ENCODE measurements at places on chromosomes 7 and 10. TPM values are rescaled to one million over a fixed set of nuclear protein-coding genes. Genes with fewer than 3 reads are reported as not detected.

DNA sequence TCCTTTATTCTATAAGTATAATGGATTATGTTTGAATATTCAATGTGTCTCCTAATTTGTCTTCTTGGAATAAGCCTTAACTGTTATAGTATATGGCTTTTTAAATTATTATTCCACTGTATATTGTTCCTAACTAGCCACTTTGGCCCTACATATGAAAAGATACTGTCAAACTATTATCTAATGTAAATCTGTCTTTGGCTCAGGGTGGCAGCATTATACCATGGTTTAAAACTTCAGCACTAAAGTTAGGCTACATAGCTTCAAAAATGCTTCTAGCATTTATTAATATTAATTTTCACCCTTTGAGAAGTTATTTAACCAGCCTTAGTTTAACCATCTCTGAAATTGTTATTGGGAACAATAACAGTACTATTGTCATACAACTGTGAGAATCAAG is 543.1 kb upstream of the MBL2 start:
- no peaks in the 10 kb centered on the region for H3K36me3 ChIP-seq
- DNase-seq: no peak
- no peaks in the 10 kb centered on the region for H3K27me3 ChIP-seq
- no peaks in the 10 kb centered on the region for H3K4me1 ChIP-seq
- no peak overlapping the region for H3K27ac ChIP-seq

CPEB3 gene
- 5.7 TPM for total RNA-seq

- DNase-seq: no peak
- H3K4me1 ChIP-seq: no peaks in the 10 kb centered on the region
- H3K27ac ChIP-seq: no peak overlapping the region
- H3K36me3 ChIP-seq: no peaks in the 10 kb centered on the region
- H3K4me3 ChIP-seq: no peak overlapping the region
- H3K27me3 ChIP-seq: no peaks in the 10 kb centered on the region
These were observed 195.7 kb downstream of the CACNA2D1 start for GRCh38 chr7:82247814-82248433.

DNA sequence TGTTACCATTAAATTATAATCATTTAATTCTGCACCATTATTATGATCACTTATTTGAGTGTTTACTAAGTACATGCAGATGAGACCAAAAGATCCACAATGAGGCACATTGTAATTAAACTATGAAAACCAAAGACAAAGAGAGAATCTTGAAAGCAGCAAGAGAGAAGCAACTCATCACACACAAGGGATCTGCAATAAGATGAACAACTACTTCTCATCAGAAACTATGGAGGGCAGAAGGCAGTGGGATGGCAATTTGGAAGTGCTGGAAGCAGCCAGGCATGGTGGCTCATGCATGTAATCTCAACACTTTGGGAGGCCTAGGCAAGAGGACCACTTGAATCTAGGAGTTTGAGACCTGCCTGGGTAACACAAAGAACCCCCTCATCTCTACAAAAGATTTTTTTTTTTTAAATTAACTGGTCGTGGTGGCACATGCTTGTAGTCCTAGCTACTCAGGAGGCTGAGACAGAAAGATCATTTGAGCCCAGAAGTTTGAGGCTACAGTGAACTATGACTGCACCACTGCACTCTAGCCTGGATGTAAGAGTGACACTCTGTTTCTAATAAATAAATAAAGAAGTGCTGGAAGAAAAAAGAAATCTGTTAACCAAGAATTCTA is 47.7 kb downstream of the CDK6 start:
- H3K27me3 ChIP-seq: no peaks in the 10 kb centered on the region
- no peaks in the 10 kb centered on the region for H3K36me3 ChIP-seq
- DNase-seq: no peak
- peaks cover 3% of the 10 kb centered on the region for H3K4me1 ChIP-seq

DNA sequence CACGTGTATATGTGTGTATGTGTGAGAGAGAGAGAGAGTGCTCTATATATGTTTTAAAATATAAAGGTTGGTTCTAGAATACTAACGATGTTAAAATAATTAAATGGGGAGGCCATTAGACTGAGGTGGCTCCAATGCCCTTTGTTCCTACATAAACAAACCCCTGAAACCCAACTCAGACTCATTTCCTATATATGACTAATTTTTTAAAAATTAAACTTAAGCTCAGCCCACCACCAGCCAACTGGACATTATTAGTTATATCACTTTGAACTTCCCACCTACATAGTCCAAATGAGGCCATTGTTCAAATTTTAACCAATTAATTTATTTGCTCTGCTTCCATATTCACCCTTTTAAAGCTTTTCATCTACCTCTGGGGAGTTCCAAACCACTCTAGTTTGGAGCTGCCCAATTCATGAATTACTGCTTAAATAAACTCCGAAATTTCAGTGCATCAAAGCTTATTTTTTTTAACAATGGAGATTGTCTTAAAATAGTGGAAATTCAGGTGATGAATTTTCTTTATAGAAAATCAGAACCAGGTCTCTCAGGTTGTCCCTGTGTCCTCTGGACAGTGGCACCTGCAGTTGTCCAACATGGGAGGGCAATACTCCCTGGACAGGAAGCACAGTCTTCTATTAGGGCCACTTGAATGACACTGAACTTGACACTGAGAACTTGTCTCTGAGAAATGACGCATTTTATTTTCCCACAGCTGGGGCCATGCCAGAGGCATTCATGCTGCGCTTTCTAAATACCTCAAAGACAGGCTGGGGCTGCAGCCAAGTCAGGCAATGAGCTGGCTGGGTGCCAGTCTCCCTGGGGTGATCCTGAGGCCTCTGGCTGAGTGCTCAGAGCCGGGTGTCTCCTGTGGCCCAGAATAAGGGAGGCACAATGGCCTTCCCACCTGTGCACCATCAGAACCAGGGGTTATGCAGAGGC is 109.5 kb upstream of the TMEM72 start:
- no peaks in the 10 kb centered on the region for H3K27me3 ChIP-seq
- no peaks in the 10 kb centered on the region for H3K4me1 ChIP-seq
- H3K4me3 ChIP-seq: no peak overlapping the region
- no peaks in the 10 kb centered on the region for H3K36me3 ChIP-seq

- no peak for DNase-seq
- H3K27ac ChIP-seq: no peak overlapping the region
- no peak overlapping the region for H3K4me3 ChIP-seq
- no peaks in the 10 kb centered on the region for H3K27me3 ChIP-seq
- H3K36me3 ChIP-seq: no peaks in the 10 kb centered on the region
These were observed 188.4 kb downstream of the DGKI start for GRCh38 chr7:137658190-137658900.

NCF1 gene
- total RNA-seq: 32.8 TPM

AKR1C8 gene
- total RNA-seq: 0.55 TPM

DGKB gene
- total RNA-seq: not detected

NUTM2A gene
- 2.9 TPM for total RNA-seq

DNA sequence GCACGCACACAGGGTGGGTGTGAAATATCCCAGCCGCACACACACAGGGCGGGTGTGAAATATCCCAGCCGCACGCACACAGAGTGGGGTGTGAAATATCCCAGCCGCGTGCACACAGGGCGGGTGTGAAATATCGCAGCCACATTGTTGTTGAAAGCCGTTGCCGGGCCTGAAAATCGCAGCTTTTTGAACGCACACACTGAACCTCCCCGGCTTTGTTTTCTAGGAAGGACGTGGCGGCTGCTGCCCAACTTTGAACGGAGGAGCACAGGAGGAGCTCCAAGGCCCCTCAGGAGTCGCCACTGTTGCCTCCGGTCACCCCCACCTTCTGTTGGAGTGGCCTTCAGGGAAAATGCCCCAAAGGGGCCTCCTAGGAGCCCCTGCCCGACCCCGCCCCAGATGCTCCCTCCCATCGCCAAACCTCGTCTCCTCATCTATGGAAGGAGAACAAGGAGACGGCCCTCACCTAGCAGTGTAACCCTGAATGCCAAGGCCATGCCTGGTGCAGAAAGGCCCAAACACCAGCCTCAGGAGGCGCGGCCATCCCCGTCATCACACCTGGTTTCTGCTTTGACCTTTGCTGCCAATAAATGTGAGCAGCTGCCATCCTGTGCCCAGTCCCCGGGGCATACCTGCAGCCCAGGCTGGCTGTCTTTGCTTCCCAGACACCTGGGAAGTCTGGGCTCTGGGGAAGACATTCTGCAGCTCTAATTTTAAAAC is 318.6 kb downstream of the PTPRN2 start:
- H3K27ac ChIP-seq: no peak overlapping the region
- H3K4me3 ChIP-seq: no peak overlapping the region
- H3K36me3 ChIP-seq: no peaks in the 10 kb centered on the region

DNA sequence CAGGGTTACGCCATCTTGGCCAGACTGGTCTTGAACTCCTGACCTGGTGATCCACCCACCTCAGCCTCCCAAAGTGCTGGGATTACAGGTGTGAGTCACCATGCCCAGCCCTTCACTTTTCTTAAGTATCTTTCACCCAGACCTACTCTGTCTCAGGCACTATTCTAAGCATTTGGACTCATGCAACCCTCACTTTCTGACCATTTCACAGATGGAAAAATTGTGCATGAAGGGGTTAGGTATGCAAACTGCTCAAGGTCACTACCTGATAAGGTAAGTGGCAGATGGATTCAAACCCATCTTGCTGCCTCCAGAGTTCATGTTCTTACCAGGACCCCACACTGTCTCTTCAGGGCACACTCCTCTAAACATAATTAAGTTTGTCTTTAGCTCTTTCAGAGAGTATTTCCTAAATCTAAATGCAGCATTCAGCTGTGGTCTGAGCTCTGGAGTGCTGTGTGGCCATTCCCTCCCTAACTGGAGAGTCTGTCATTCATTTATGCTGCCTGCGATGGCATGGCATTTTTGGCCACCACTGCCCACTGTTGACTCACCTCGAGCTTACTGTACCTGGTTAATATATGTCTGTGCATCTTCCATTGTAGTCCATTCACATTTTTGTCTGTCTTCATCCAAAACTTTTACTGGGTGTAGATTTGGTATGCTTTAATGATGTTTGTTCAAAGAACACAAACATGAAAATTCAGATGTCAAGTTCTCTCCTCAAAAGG is 88.4 kb downstream of the CCDC71L start:
- no peak overlapping the region for H3K4me3 ChIP-seq
- no peak for DNase-seq
- no peaks in the 10 kb centered on the region for H3K36me3 ChIP-seq
- H3K27me3 ChIP-seq: no peaks in the 10 kb centered on the region
- no peak overlapping the region for H3K27ac ChIP-seq

DNA sequence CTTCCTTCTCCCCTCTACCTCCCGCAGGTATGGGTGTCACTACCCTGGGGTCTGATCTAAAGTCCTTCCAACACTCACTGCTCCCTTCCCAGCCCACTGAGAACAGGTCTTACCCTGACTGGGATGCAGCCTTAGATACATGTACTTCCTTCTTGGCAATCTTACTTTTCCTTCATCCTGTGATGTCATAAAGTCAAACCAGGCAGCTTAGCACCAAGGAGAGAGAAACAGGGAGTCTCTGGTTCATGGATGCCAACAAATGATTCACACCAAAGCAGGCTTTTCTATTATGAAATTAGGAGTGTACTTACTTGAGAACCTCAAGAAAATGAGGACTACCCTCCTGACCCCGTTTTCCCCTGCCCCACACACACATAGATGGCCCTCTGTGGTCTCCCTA is 111.0 kb upstream of the KMT2E start:
- H3K4me1 ChIP-seq: no peaks in the 10 kb centered on the region
- H3K36me3 ChIP-seq: no peaks in the 10 kb centered on the region
- H3K27ac ChIP-seq: no peak overlapping the region
- no peak overlapping the region for H3K4me3 ChIP-seq

- peaks cover 20% of the 10 kb centered on the region for H3K4me1 ChIP-seq
- H3K27me3 ChIP-seq: peaks cover 93% of the 10 kb centered on the region
- H3K36me3 ChIP-seq: no peaks in the 10 kb centered on the region
- peak; percentile 39 for DNase-seq
- H3K4me3 ChIP-seq: no peak overlapping the region
These were observed 3.5 kb upstream of the EN2 start for GRCh38 chr7:155454183-155455112.

KIF20B gene
- 5.1 TPM for total RNA-seq

RHEB gene
- total RNA-seq: 103 TPM

- no peak overlapping the region for H3K4me3 ChIP-seq
- H3K27me3 ChIP-seq: no peaks in the 10 kb centered on the region
- H3K4me1 ChIP-seq: no peaks in the 10 kb centered on the region
- H3K27ac ChIP-seq: no peak overlapping the region
These were observed 38.9 kb upstream of the ADARB2 start for GRCh38 chr10:1776127-1776662.

- no peaks in the 10 kb centered on the region for H3K36me3 ChIP-seq
- peaks cover 27% of the 10 kb centered on the region for H3K27me3 ChIP-seq
- H3K4me3 ChIP-seq: no peak overlapping the region
- no peaks in the 10 kb centered on the region for H3K4me1 ChIP-seq
- DNase-seq: peak; percentile 73
These were observed 35.4 kb upstream of the KNDC1 start for GRCh38 chr10:133124357-133125211.

DNA sequence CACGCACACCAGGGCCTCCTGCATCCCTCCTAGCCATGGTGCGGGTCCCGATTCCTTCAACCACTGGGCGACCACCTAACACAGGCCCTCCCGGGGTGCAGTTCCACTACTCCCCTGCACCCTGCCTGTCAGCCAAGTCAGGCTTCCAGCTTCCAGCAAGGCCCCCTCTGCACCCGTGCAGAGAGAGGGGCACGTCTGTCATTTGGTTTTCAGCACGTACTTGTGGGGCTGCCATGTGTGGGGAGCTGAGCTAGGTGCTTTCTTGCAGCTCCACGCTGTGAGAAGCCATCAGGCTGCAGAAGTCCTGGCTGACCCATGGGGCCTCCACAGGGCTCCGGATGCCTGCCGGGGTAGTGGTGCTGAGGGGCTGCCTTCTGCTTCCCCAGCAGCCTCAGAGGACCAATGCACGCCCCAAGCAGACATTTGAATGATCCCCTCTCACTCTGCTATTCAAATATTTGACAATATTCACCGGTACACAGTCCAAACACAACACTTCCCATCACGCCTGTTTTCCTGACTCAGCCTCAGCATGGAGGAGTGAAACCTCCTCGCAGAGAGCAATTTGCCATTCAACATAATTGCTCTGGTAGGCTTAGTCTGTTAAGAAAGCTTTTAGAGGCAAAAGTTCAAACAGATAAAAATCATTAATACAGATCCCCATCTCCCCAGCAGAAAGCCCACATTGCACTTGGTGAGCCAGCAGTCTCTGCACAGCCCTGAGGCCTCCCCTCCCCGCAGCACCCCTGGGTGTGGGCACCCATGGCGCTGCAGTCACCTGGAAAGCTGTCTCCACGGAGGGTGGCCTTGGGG is 449.9 kb downstream of the PTPRN2 start:
- H3K4me3 ChIP-seq: no peak overlapping the region
- no peak for DNase-seq
- H3K27me3 ChIP-seq: no peaks in the 10 kb centered on the region
- H3K4me1 ChIP-seq: no peaks in the 10 kb centered on the region
- no peaks in the 10 kb centered on the region for H3K36me3 ChIP-seq

- no peak overlapping the region for H3K27ac ChIP-seq
- no peaks in the 10 kb centered on the region for H3K27me3 ChIP-seq
- no peaks in the 10 kb centered on the region for H3K4me1 ChIP-seq
- peaks cover 80% of the 10 kb centered on the region for H3K36me3 ChIP-seq
- no peak for DNase-seq
- H3K4me3 ChIP-seq: no peak overlapping the region
These were observed 14.8 kb downstream of the ZSCAN25 start for GRCh38 chr7:99631295-99632109.

C10orf67 gene
- 1.6 TPM for total RNA-seq

- H3K27me3 ChIP-seq: no peaks in the 10 kb centered on the region
- no peak overlapping the region for H3K27ac ChIP-seq
- no peaks in the 10 kb centered on the region for H3K36me3 ChIP-seq
These were observed 125.7 kb downstream of the PLPP4 start for GRCh38 chr10:120582753-120583152.

HOGA1 gene
- 2.3 TPM for total RNA-seq

GRCh38 chr10:52121688-52122087 is 192.4 kb upstream of the DKK1 start:
- no peaks in the 10 kb centered on the region for H3K27me3 ChIP-seq
- H3K4me1 ChIP-seq: no peaks in the 10 kb centered on the region
- no peak overlapping the region for H3K27ac ChIP-seq
- DNase-seq: no peak
